Glomerular endothelial cell (primary cell): ENCODE measurements at places on chromosomes 2 and 18.

- DNase-seq: no peak
Observed at GRCh38 chr18:38077229-38077628, 511.6 kb upstream of the CELF4 start.

- DNase-seq: no peak
Observed at GRCh38 chr2:43490252-43490786, 105.5 kb downstream of the THADA start.

DNA sequence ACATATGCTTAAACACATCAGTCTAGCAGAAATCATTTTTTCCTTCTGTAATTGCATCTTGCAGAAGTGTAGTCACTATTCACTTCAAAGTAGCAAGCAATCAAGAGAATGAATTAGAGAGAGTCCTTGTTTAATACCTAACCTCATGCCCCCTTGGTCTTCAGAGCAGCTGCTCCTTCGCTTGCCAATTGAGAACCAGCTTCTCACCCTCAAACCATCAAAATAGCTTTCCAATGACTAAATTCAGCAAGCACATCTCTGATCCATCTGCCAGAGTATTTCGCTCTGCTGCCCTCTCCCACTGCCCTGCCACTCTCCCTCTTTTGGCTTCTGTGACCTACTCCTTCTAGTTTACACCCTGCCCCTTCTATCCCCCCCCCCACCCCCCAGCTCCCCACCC lies 120.7 kb upstream of the AGAP1 start:
- DNase-seq: no peak

DNA sequence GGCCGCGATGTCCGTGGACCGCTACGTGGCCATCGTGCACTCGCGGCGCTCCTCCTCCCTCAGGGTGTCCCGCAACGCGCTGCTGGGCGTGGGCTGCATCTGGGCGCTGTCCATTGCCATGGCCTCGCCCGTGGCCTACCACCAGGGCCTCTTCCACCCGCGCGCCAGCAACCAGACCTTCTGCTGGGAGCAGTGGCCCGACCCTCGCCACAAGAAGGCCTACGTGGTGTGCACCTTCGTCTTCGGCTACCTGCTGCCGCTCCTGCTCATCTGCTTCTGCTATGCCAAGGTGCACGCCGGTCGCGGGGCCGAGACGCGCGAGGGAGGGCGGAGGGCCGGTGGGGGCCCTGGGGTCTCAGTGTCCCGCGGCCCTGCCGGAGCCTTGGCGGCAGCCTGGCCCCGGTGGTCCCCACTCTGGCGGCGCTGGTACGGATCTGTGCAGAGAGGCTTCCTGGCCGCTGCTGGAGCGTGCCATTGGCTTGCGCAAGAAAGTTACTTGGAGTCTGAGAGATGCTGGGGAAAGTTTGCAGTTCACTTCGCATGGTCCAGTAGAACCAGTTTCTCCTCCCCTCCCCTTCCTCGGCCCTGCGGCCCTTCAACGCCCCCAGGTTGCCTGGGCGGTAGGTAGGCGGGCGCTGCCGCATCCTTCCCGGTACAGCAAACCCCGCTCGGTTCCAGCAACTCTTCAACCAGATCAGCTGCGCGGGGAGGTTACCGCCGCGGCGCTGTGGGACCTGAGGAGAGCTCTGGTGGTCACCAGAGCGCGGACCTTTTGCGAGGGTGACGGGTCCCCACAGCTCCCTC lies 1.5 kb downstream of the GALR1 start:
- no peak for DNase-seq

DNA sequence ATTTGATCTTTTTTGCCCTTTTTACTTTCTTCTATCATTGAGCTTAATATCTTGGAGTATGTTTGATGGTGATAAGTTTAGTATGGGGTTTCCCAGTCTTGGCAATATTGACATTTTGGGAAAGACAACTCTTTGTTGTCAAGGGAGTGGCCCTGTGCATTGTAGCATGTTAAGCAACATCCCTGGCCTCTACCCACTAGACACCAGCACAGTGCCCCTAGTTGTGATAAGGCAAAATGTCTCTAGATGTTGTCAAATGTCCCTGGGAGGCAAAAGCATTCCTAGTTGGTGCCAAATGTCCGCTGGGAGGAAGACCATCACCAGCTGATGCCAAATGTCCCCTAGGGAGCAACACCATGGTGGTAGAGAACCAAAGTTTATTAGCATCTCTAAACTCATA lies 28.2 kb downstream of the GULP1 start:
- no peak for DNase-seq

- no peak for DNase-seq
Observed at GRCh38 chr2:28377984-28378678, 14.5 kb upstream of the FOSL2 start.

DNA sequence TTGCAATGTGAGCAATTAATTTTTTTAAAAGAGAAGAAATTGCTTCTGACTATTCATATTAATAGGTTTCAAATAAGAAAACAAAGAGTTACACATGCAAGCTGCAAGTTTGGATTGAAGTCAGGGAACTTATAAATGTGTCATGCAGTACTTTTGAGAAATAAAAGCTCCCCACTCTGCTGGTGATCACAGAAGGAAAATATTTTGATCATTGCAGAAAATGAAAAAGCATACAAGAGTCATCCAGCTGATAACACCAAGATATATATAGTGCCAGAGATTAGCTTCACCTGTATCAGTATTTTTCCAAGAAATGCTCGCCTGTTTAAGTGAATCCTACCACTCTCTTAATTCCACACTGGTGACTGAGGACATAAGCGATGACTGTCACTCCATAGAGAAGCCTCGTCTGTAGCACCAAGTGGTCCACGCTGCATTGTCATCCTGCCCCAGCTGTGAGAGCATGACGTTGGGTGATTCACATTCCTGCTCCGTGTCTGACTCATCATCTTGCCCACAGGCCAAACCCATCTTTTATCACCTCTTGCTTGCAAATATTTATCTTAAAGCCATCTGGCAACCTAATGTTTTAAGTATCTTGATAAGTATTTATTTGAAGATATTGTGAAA lies 178.0 kb downstream of the ASXL3 start:
- DNase-seq: no peak

DNA sequence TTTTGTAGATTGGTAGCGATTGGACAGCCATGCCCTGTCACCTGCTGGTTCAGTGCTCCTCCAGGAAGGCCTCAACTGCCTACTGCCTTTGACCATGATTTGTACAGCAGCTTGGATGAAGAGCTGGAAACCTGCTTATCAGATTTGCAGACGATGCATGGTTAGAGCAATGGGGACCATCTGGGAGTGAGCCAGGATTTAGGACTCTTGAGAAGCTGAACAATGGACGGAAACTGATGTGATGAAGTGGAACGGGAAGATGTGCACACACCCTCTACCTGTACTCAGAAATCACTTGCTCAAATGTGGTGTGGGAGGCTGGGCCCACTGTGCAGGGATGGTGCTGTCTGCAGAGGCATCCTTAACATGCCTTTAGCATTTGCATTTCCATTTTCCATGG lies 57.2 kb downstream of the NCK2 start:
- no peak for DNase-seq

GRCh38 chr2:240455272-240455646 lies 19.8 kb downstream of the GPC1 start:
- no peak for DNase-seq

DNA sequence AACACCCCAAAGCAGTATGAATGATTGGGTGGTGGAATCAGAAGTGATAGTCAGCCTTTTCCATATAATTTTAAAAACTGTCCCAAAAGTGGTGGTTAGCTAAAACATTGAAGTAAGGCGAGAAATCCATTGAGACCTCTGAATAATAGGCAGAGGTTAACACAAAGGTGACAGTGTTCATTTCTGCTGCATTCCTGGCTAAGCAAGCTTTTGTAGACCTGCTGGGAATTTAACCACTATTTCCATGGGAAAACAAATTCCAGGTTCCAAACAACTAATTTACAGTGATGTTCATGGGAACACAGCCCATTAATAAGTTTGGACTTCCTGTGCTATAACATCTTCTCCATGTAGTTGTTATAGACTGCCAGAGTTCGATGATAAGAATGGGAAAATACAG lies 6.3 kb upstream of the INO80D start:
- no peak for DNase-seq

DNA sequence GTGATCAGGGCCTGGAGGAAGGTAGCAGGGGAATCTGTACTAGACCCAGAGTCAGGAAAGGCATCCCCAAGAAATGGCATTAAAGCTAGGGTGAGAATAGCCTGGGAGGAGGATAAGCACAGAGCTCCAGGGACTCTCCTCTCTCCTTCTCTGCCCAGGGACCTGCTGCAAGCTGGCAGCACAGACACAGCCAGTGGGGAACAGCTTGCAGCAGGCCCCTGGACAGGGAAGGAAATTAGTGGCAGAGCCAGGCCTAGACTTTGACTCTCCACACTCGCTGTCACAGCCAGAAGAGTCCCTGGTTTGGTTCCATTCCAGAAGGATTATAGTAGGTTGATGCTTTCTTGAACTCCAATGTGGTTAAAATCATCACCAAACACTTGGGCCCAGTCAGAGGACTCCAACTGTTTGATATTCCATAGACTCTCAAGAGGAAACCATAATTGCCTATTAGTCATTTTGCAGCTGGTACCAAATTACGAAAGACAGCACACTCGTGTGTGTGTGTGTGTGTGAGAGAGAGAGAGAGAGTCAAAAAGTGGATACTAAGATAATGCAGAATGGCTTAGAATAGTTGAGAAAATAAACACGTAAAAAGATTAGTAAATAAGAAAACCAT lies 95.5 kb upstream of the ATP8B1 start:
- no peak for DNase-seq

GRCh38 chr2:148545390-148546256 lies 98.9 kb upstream of the EPC2 start:
- no peak for DNase-seq

DNA sequence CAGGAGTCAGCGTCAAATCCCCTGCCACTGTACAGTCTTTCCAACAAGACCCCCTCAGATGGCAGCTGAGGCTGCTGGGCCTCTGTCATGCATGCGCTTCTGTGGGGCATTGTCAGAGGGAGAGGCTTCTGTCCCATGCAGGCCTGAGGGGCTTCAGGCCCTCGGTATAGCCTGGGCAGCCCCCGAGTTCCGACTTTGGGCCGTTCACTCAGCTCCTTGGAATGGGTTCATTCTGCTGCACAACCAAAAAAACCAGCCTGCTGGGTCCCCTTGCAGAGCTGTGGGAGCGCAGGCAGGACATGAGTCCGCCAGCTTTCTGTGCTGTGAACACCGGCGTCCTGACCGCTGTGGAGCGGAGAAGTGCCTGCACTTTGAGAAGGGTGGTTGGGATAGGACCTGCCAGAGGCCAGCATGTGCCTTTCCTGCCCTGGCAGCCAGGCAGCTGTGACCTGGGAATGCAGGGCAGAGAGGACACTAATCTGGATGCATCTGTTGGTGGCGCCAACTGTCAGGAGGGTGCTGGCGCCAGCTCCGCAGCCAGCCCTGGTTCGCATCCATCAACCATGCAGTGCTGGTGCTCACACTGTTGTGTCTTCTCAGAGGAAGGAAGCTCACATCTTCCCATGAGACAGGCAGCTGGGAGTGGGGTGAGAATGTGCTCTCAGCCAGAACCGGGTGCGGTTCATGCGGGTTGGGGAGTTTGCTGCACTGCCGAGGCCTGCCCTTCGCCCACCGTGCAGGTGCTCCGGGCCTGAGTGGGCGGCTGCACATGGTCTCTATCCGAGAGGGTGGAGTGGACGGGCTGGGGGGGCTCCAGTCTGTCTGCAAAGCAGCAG lies 14.3 kb downstream of the ARHGEF4 start:
- DNase-seq: no peak

- DNase-seq: no peak
Observed at GRCh38 chr2:159941729-159942128, 120.7 kb downstream of the PLA2R1 start.

- no peak for DNase-seq
Observed at GRCh38 chr2:71581026-71581425, 127.7 kb downstream of the DYSF start.

DNA sequence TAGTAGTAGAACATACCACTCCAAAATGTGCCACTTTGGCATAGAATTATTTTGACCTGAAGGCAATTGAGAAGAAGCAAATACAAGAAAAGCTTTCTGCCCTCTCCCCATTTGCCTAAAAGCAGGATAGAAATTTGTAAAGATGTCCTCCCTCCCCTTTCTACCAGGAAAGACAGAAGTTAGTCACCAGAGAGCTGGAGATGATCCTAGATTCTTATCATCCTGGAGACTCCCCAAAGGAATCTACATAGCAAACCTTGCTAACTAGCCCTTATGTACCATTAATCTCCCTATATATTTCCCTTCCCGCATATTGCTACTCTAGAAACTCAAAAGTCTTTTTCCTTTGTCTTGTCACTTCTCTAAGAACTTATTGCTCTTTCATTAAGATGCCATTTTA lies 12.6 kb upstream of the TMEM37 start:
- no peak for DNase-seq

GRCh38 chr2:119366161-119366648 lies 429 bp downstream of the C2orf76 start:
- DNase-seq: no peak

DNA sequence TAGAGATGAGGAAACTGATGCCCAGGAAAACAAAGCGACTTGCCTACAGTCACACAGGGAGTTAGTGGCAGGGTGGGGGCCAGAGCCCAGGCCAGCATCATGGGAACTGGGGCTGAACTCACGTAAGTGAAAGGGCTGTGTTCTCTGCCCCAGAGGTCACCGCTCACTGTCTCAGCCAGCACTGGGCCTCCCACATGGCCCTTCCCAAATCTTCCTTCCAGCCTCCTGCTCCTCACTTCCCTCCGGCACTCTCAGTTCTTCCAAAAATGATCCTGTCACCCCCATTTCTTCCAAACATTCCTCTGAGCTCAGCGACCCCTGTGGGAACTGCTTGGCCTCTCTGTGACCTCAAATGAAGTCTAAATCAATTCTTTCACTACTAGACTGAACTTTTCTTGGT lies 90.5 kb upstream of the TMEM247 start:
- no peak for DNase-seq

GRCh38 chr2:54546923-54547720 lies 91.0 kb downstream of the SPTBN1 start:
- no peak for DNase-seq

- DNase-seq: no peak
Observed at GRCh38 chr2:13876491-13877037, 756.0 kb upstream of the LRATD1 start.

- no peak for DNase-seq
Observed at GRCh38 chr18:59308938-59309260, 9.6 kb downstream of the CPLX4 start.

GRCh38 chr2:122028371-122029100 lies 273.1 kb downstream of the TSN start:
- no peak for DNase-seq

DNA sequence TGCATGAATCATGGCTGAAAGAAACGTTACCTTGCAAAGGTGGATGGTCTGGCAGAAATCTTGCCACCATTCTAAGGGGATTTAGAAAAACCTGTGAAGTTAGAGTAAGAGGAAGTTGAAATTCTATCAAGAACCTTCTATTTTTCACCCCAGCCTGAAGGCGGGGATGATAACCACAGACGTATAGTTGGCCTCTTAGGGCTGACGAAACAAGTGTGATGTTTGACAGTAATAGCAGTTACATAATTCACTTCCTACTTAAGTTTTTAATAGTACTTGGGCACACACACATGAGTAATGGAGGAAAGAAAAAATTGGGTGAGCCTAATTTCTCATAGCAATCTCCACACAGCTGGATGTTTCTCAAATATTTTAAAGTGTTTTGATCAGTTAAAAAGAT lies 336.6 kb upstream of the SALL3 start:
- DNase-seq: no peak

GRCh38 chr2:9975805-9976447 lies 24.4 kb downstream of the GRHL1 start:
- peak; percentile 94 for DNase-seq

GRCh38 chr2:216083464-216084281 lies 2.0 kb downstream of the TMEM169 start:
- DNase-seq: no peak
